Endothelial cell of umbilical vein (primary cell): ENCODE measurements at places on chromosomes 3 and 15. TPM values are rescaled to one million over a fixed set of nuclear protein-coding genes. Genes with fewer than 3 reads are reported as not detected.

Gene TRIM71
- total RNA-seq: not detected in 2 replicates

Gene SGO1
- total RNA-seq: 15.5 and 21.7 TPM in 2 replicates

Gene WWTR1
- 210 and 262 TPM in 2 replicates for total RNA-seq

Gene DUOX1
- total RNA-seq: not detected in 2 replicates
